ENCODE measurements at places on chromosomes 13 and 19. TPM values are rescaled to one million over a fixed set of nuclear protein-coding genes. Genes with fewer than 3 reads are reported as not detected.

DNA sequence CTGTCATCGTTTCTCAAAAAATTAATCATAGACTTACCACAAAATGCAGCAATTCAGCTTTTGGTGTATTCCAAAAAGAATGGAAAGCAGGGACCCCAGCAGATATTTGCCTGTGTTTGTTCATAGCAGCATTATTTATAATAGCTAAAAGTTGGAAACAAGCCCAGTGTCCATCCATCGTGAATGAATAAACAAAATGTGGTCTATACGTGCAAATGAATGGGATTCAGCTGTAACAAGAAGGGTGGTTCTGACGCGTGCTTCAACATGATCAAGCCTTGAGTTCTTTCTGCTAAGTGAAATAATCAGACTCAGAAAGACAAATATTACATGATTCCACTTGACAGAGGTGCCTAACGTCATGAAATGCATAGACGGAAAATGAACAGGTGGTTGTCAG is 36.4 kb downstream of the PSG11 start:
- DNase-seq: no peak

ZNF177 gene
- total RNA-seq: 1.1 TPM

A1BG gene
- 45.5 TPM for total RNA-seq

ZNF440 gene
- total RNA-seq: 3.4 TPM

SSBP4 gene
- 59.5 TPM for total RNA-seq

CD22 gene
- total RNA-seq: not detected

DNA sequence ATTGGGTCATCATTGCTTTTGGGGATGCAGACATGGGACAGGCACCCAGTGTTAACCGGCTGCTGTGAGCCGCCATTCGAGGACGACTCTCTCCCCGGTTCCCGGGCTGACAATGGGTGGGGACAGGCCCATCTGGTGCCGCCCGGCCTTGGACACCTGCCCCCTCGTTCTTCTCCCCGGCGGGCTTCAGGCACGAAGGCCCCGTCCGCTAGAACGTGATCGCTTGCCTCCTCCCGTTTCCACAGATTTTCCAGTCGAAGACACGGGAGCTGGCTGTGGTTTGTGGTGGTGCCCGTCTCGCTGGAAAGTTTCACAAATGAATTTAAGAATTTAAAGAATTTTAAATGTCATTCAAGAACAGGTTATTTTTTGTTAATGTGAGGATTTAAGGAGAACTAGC is 2.0 kb downstream of the PALM start:
- no peak for DNase-seq

DNA sequence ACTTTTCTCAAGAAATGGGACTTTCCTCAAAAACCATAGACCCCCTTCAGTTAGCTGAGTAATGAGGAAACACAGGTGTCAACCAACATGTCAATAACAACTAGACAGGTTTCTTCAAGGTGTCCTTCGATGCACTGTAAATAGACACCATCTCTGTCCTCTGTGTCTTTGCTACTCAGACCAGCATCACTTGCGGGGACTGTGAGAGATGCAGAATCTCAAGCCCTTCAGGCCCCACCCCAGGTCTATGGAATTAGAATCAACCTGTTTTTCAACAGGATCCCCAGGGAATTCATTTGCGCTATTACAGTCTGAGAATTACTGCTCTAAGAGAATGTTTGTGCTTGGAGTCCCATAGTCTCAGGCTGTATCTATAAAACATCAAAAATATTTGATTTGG is 469.9 kb downstream of the COG6 start:
- DNase-seq: no peak

ATP8B3 gene
- 0.74 TPM for total RNA-seq

DNA sequence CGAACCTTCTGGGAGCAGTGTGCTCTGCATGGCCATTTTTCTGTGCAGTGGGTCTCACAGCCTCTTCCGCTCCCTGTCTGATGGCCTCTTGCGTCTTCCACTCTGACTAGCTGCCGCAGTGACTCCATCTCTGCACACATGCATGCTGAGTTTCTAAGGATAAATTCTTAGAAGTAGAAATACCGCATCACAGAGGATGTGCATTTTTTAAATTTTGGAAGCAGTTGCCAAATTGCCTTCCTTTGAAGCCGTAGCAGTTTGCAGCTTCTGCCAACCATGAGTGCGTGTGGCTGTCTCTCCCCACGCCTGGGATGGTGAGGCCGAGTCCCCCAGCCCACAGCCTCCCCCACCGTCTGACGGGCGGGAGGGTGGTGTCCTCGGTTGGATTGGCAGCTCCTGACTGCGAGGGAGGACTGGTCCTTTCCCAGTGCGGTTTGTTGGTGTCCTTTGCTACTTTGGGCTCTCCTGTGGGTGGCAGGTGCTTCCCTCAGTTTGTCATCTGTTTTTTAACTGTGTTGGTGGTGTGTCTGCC is 9.8 kb downstream of the FZR1 start:
- DNase-seq: no peak

DNA sequence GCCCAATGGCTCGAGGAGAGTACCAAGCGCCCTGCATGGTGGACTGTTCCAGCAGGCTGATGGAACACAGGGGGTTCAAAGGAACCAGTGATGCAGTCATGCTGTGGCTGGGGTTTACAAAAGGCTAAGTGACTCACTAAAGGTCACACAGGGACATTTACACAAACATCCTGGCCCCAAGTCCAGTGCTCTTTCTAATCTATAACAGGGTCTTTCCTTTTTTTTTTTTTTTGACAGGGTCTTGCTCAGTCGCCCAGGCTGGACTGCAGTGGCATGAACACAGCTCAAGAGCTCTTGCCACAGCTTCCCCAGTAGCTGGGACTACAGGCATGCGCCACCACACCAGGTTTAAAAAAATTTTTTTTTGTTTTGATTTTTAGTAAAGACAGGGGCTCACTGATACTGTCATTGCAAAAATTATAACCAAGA is 2.8 kb upstream of the SLC25A15 start:
- DNase-seq: peak; percentile 47

DNA sequence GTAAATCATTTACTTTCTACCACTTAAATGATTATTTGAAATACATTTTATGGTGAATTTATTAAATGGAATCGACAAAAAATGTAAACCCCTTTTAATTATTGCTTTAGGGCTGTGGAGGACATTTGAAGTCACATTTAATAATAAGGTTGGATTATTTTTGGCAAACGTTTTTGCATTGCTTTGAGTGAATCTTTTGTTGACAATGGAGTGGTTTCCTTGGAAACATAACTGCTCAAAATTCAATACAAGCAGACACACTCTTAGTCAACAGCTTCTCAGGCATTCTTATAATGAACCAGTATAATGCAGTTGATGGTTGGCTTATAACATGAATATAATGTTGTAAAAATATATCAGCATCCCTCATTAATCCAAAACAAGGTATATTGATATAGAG is 104.7 kb downstream of the DCLK1 start:
- no peak for DNase-seq

GRCh38 chr13:74438901-74439300 is 304.7 kb upstream of the KLF12 start:
- no peak for DNase-seq

GRCh38 chr13:97460004-97460775 is 26.2 kb downstream of the RAP2A start:
- DNase-seq: no peak

- peak; percentile 89 for DNase-seq
Observed at GRCh38 chr13:30743319-30744055, 8.1 kb downstream of the ALOX5AP start.

DNA sequence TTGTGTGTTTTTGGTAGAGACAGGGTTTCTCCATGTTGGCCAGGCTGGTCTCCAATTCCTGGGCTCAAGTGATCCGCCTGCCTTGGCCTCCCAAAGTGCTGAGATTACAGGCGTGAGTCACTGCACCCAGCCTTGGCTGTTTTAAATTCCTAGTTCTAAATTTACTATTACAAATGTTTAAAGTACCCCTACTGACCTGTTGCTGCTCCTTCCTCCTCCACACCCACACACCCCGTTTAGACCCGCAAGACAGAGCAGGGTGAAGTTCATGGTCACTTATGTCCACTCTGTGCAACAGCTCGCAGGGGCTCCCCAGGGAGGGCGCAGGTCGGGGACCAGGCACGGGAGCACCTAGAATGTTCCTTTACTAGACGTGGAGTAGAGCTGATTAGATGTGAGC is 28.7 kb downstream of the TMEM161A start:
- no peak for DNase-seq

DNA sequence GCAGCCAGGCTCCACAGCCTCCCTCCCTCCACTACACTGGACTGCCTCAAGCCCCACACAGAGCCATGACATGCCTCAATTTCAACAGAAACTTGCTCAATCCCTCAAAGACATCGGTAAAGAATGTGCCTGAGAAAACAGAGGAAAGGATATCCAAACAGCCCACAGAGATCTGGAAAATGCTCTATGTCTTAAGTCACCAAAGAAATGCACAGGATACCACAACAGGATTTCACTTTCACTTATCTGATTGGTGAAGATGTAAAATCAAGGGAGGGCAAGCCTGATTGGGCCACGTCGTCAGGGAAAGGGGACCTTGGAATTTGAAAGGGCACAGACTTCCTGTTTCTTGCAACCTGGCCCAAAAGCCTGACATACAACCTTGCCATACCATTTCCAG is 14.2 kb downstream of the CACNA1A start:
- no peak for DNase-seq

GRCh38 chr19:2820112-2820702 is 539 bp downstream of the ZNF554 start:
- no peak for DNase-seq

- DNase-seq: no peak
Observed at GRCh38 chr19:3096267-3096901, 2.2 kb downstream of the GNA11 start.

DNA sequence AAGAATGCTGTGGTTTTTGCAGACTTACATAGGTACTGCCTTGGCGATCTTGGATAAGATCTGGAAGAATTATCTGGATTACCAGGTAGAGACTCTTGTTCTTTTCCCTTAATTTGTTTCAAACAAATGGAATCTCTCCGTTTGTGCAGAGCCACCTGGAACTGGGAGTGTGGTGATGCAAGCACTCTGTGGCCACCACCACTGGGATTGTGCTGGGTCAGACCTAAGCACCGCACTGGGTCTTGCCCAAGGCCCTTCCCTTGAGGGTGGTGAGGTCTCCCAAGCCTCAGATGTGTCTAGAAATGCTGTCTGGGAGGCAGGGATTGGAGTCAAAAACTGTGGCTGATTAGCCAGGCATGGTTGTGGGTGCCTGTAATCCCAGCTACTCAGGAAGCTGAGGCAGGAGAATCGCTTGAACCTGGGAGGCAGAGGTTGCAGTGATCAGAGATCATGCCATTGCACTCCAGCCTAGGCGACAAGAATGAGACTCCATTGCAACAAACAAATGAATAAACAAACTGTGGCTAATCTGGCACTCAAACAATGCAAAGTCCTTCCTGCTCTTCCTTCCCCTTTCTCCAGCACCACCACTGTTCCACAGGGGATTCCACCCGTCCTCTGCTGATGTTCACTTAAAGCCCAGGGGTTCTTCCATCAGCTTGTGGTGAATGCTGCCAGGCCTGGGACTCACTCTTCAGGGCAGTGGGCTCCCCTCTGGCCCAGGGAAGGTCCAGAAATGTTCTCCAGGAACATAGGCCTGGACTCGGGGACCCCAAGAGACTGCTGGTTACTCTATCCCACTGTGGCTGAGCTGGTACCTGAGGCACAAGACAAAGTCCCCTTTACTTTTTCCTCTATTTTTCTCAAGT is 10.8 kb upstream of the CEACAM1 start:
- no peak for DNase-seq

DNA sequence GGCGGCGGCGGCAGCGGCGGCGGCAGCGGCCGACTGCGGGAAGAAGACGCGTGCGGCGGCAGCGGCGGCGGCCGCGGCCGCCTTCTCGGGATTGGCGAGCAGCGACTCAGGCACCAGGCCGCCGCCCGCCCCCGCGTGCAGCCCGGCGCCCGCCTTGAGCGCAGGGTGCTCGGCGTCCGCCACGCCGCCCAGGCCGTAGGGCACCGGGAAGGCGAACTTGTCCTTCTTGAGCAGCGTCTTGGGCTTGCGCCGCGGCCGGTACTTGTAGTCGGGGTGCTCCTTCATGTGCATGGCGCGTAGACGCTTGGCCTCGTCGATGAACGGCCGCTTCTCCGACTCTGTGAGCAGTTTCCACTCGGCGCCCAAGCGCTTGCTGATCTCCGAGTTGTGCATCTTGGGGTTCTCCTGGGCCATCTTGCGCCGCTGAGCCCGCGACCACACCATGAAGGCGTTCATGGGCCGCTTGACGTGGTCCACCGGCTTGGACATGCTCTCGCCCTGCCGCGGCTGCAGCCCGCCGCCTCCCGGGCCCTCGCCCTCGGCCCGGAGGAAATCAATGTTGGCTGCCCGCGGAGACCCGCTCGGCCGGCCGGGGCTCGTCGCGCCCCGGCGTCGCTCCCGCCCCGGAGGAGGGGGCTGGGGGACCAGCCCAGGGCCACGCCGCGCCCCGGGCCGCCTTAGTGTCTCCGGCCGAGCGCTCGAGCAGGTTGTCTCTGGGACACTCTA is 621 bp downstream of the SOX21 start:
- DNase-seq: no peak

DNA sequence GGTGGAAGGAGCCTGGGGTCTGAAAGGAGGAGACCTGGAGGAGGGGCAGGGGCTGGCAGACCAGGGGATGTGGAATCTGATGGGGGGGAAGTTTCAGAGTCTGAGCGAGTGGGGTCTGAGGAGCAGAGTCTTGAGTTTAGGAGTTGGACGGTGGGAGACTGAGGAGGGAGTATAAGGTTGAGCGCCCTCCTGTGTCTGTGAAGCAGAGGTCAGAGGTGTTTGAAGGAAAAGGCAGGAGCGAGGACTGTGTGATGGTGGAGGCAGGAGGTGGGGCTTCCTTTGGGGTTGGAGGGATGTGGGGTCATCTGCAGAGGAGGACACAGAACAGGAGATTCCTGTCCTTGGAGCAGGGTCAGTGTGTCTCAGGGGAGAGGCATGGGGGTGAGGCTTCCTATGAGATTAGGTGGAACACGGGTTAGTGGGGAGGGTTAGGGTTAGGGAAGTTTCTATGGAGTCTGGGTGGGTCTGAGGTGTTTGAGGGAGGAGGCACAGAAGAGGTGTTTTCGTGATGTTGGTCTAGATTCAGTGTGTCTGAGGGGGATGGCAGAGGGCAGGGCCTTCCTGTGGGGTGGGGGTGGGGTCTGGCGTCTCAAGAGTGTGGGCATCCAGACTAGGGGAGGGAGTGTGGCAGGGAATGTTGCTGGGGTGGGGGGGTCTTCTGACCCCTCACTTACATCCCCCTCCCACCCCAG is 8.3 kb downstream of the RYR1 start:
- DNase-seq: no peak

- no peak for DNase-seq
Observed at GRCh38 chr13:91668866-91669495, 270.6 kb downstream of the GPC5 start.

PGLYRP1 gene
- not detected for total RNA-seq

GRCh38 chr19:29665826-29666577 is 741 bp downstream of the PLEKHF1 start:
- peak; percentile 83 for DNase-seq

- DNase-seq: peak; percentile 81
Observed at GRCh38 chr13:110538632-110539031, 22.9 kb downstream of the RAB20 start.

TLE2 gene
- 101 TPM for total RNA-seq

ZNF304 gene
- total RNA-seq: 8.2 TPM

ZNF790 gene
- 6.0 TPM for total RNA-seq
